Activated naive CD4-positive, alpha-beta T cell treated with anti-CD3 and anti-CD28 coated beads for 36 hours (primary cell): ENCODE measurements at places on chromosomes 1 and 21. TPM values are rescaled to one million over a fixed set of nuclear protein-coding genes. Genes with fewer than 3 reads are reported as not detected.

- DNase-seq = no peak
Observed at GRCh38 chr1:56872597-56872996, 18.0 kb downstream of the C8A start.

DNA sequence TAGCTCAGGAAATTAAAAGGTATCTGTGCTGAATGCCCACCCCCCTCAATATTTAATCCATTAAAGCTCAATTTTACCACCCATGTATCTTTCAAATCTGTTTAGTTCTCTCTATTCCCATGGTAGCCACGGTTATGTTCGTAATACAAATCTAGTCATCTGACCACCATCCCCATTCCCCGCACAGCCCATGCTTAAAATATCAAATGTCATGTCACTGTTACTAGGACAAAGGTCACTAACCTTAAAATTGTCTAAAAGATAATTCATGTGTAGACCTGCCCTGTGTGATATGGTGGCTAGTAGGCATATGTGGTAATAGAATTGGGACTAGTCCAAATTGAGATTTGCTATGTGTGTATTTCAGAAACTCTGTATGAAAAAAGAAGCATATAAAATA lies 728.5 kb upstream of the B3GALT2 start:
- no peak for DNase-seq

The A3GALT2 gene
- total RNA-seq = not detected

DNA sequence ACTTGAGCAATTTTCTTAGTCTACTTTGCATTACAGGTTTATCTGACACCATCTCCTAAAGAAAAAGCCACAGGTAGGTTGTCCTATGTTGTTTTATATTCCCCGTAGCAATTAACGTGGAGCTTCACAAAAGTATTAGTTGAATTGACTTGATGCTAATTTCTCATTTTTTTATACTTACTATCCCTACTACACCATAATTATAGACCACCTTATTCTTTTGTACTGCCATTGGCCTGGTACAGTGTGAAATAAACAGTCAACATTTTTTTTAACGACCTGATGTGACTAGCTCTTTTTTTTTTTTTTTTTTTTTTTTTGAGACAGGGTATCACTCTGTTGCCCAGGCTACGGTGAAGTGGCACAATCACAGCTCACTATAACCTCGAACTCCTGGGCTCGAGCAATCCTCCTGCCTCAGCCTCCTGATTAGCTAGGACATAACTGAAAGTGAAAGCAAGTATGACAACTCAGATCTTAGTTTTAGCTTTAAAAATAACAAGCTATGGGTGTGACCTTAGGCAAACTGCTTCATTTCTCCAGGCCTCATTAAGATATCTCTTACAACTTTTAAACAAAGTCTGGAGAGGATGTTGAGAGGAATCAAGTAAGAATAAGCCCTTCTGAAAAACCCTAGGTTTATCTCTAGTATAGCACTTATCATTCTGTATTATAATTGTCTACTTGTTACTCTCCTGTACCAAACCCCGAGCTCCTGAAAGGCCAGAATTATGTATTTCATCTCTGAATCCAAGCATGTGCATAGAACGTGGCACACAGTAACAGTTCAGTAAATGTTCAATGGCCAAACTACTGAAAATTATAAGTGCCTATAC lies 49.5 kb downstream of the LUZP1 start:
- peak; percentile 64 for DNase-seq

DNA sequence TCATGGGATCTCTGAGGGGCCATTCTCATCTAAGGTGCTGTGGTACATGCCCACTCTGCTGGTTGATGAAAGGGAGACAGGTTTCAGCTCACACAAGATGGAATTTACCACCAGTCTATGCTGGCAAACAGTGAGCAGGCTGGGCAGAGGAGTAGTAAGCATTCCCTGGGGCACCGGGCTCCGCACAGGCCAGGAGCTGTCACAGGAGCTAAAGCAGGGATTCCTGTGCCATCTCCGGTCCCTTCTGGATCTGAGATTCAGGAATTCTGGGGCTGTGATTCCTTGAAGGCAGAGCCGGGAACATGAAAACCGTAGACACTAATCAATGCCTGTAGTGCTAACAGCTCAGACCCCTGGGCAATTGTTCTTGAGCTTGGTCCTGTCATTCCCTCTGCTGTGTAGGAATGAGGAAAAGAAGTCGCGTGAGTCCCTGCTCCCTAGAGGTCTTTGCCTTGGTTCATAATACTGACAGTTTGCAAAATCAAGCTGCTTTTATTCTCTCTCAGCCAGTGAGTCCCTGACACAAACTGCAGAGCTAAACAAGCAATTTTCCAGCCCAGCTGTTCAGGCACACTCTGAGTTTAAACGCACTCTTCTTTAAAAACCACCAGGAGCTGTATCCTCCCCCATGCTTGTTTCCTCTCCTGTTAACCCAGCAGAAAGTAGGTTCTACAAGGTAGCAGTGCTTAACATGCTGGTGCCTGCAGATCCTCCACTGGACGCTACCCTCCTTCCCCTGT lies 52.5 kb downstream of the MDM4 start:
- no peak for DNase-seq

The RCOR3 gene
- total RNA-seq = 28.9 TPM

DNA sequence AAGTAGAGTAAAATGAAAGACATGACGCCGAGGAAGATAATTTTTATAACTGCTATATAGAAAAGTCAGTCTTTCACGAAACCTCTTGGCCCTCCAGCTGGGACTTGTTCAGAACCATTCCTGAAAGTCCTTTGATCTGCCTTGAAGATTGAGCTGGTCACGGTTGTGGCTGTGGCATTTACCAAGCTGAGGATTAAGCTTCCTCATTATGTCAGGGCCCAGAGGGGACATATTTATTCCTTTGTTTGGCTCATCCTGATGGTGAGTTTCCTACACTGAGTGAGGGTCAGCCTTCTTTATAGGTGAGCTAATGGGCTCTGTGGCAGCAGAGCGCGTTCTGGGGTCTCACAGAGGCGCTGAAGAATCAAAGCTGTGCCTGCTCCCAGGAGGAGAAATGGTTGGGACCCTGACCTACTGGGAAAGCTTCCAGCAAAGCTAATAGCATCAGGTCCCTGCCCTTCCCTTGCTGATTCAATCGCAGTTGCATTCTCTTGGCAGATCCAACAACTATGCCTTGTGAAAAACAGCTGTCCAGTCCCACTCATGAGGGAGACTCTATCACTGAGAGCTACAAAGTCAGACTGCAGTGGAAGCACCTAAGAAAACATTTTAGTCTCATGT lies 43.2 kb upstream of the PBX1 start:
- no peak for DNase-seq

The EFCAB7 gene
- total RNA-seq = 6.4 TPM

The SLC45A1 gene
- 0.52 TPM for total RNA-seq

The ECM1 gene
- total RNA-seq = 0.88 TPM

The CTH gene
- total RNA-seq = 30.3 TPM

The NR5A2 gene
- not detected for total RNA-seq

GRCh38 chr1:233140974-233141373 lies 154.6 kb downstream of the PCNX2 start:
- no peak for DNase-seq

- DNase-seq = peak; percentile 14
Observed at GRCh38 chr1:62689524-62689923, 1.3 kb upstream of the DOCK7 start.

The ETV3L gene
- total RNA-seq = not detected

The SLC30A10 gene
- not detected for total RNA-seq

The ANKRD34A gene
- 3.7 TPM for total RNA-seq

DNA sequence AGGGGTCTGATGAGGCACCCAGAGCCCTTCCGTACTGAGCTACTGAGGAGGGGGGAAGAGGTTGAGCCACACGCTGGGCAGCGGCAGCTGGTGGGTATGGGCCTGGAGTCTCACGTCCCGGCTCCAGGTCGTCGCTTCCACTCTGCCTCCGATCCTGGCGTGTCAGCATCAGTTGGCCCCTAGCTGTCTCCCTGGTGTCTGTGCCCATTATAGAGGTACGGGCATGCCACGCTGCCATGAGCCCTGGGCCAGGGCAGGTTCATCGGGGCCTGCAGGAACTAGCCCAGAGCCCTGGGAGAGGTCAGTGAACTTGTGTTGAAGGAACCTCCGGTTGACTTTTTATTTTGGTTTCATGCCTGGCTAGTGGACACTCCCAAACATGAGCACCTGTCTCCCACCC lies 18.2 kb downstream of the COQ8A start:
- DNase-seq = no peak

The SRRM1 gene
- 226 TPM for total RNA-seq

The HSD11B1 gene
- 8.0 TPM for total RNA-seq

The BMP8A gene
- total RNA-seq = not detected

The CXADR gene
- 0.52 TPM for total RNA-seq

DNA sequence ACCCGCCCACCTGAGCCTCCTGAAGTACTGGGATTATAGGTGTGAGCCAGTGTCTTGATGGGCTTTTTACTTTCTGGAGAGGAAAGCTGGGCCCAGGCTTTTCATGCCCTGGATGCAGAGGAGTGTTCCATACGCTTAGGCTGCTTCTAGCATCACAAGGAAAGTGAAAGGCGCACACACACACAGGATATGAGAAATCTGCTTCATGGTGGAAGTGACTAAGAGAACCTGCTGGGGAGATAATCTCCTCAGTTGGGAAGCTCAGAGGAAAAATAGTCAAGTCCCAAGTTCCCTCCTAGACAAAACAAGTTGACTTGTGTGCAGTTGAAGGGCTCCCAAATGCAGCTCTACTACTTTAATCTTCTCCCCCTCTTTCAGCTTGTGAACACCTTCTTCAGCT lies 2.2 kb downstream of the NUDC start:
- peak; percentile 35 for DNase-seq

GRCh38 chr1:109782927-109783326 lies 19.2 kb upstream of the EPS8L3 start:
- no peak for DNase-seq

- no peak for DNase-seq
Observed at GRCh38 chr1:228930479-228930957, 195.2 kb downstream of the RHOU start.

GRCh38 chr1:226870026-226870400 lies 403 bp upstream of the PSEN2 start:
- no peak for DNase-seq

- DNase-seq = no peak
Observed at GRCh38 chr1:101566883-101567538, 330.2 kb downstream of the S1PR1 start.

The GJC2 gene
- 0.25 TPM for total RNA-seq

DNA sequence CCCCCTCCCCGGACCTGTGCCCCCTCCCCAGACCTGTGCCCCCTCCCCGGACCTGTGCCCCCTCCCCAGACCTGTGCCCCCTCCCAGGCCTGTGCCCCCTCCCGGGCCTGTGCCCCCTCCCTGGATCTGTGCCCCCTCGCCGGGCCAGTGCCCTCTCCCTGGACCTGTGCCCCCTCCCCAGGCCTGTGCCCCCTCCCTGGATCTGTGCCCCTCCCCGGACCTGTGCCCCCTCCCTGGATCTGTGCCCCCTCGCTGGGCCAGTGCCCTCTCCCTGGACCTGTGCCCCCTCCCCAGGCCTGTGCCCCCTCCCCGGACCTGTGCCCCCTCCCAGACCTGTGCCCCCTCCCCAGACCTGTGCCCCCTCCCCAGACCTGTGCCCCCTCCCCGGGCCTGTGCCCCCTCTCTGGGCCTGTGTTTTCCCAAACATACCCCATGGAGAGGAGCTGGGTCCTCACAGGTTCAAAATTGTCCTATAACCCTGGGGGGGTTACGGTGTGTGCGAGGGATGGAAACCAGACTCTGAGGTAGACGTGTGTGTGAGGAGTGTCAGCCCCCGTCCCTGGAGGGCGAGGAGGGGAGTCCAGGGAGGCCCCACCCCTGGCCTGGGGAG lies 47.6 kb upstream of the POFUT2 start:
- no peak for DNase-seq

DNA sequence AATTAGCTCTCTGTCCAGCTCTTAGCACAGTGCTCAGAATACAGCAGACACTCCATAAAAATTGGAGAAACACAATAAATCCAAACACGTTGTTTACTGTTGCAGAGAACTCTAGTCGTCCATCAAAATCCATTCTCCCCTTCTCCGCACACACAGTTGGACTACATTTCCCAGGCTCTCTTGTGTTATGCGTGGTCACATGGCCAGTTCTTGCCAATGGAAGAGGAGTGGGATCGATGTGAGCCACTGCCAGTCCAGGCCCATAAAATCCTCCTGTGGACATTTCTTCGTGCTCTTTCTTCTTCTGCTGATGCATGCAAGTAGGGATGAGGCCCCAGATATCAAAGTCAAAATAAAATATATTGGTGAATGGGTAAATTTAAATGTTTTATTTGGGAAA lies 114.3 kb upstream of the FMN2 start:
- no peak for DNase-seq

The PLA2G2F gene
- total RNA-seq = not detected
